Activated CD4-positive, CD25-positive, alpha-beta regulatory T cell treated with anti-CD3 and anti-CD28 coated beads, Interleukin-2, amount 50 U/mL, for 24 hours (primary cell): ENCODE measurements at places on chromosomes 4 and X.
A peak's percentile ranks its signal among the peaks of the same experiment; 100 is the strongest.

DNA sequence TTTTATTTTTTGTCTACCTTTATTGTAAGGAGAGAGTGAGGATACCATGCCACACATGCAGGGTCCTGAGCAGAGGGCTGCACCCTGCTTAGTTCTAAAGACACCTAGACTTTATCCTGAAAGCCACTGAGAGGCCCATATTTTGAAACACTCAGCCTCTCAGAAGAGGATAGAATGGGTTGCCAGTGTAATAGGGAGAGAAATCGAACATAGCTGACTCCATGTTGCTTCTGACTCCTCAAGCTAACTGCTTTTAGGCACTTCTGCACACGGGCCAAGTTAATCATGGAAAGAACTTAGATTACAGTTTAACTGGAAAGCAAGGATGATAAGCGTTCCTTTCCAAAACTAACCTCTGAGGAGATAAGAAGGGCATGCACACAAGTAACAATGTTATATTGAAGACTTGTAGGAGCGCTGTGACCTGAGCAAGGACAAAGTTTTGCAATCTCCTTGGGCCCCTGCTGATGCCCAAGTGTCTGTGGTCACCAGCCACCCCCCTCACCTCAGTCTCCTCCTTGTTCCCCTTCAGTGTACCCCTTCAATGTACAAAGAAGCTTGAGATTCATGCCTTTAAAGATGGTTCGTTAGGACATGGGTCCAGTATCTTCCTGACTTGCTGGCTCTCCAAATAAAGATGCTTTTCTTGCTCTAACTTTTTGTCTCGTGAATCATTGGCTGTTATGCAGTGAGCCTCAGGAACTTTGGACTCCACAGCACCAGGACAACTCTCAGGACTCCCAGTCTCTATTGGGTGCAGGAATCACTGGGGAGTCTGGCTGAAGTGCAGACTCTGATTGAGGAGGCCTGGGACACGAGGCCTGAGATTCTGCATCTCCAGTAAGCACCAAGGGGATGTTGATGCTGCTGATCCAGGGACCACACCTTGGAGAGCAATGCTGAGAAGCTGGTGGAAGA is 25.4 kb upstream of the CD99 start:
- ATAC-seq: no peak

GRCh38 chr4:31655328-31655727 is 935.2 kb downstream of the PCDH7 start:
- no peak for ATAC-seq

GRCh38 chr4:65050786-65051185 is 619.5 kb downstream of the EPHA5 start:
- no peak for ATAC-seq

- no peak for ATAC-seq
These were observed 2.0 kb downstream of the SMIM14 start for GRCh38 chr4:39636531-39637184.

DNA sequence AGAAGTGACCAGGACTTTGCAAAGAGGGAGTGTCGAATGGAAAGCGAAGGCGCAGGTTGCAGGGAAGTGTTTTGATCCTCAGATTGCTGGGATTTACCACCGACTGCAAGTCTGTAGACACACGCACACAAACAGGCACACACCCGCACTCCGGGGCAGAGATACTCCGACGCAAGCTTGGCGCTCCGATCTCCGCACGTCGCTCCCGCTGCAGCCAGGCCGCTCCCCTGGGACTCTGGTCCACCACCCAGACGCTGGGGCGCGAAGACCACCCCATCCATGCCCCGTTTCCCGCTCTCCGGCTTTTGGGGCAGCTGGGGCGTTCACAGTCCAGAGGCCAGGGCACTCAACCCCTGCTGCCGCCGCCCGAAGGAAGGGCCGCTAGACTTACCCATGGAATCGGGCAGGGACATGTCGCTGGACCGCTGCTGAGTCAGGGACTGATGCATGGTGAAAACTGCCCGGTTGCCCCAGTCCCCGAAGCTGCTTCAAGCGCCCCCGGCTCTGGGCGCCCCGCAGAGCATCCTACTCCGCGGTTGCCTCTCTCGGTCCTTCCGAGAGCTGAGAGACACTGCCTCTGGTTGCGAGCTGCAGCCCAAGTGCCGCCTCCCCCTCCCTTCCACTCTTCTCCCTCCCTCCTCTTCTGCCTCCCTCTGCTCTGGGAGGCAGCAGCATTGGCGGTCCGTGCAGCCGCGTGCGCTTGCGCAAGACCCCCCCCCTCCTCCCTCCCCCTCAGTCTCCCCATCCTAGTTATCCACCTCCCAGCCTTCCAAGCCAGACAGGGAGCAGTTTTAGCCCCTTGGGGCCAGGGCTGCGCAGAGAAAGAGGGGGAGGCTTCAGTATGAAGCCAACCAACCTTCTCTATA is at the start of gene TMEM255A:
TSS of gene TMEM255A (minus strand) at position 601 of the 866 bp plus-strand sequence. CDS start at position 449, 152 bp downstream.
- ATAC-seq: no peak

DNA sequence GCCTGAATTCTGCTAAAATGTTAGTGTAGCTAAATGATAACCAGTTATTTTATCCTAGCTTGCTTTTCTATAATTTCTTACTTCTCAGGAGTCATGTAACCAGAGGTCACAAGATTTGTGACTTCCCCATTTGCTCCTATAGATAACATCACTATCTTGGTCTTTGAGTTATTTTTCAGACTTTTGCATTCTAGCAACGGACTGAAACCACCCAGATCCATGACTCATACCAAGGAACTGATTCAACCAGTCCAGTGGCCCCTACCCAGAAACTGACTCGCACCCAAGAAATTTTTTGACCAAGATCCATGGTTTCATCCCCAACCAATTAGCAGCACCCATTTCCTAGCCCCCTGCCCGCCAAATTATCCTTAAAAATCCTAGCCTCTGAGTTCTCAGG is 50.0 kb downstream of the IQCM start:
- no peak for ATAC-seq

GRCh38 chrX:39451046-39451445 is 646.7 kb downstream of the BCOR start:
- ATAC-seq: no peak

DNA sequence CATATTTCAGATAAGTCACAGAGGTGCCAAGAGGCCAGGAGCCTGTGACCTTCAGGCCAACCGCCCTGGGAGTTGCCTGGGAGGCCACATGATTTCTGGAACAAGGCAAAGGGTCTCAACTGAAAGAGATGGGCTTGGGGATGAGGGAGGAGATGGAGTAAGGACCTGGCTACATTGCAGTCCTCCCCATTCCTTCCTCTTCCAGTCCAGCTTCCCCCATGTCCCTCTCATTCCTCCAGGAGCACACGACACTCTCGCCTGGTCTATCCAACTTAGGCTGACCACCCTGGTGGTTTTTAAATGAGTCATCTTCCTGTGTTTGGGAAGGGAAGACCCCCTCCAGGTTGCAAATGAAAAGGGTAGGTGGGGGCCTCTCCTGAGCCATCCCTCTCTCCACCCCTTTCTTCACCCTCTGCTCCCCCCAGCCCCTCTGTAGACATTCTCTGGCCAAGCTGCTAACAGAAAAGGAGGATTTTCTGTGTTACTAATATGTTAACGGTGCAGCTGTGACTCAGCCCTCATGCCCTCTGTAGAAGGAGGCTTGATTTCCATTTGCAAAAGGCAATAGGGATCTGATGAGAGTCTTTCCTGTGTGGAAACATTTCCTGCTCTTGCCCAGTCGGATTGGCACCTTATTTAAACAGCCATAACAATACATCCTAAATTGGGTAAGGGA is 79.2 kb downstream of the RTL5 start:
- ATAC-seq: no peak

DNA sequence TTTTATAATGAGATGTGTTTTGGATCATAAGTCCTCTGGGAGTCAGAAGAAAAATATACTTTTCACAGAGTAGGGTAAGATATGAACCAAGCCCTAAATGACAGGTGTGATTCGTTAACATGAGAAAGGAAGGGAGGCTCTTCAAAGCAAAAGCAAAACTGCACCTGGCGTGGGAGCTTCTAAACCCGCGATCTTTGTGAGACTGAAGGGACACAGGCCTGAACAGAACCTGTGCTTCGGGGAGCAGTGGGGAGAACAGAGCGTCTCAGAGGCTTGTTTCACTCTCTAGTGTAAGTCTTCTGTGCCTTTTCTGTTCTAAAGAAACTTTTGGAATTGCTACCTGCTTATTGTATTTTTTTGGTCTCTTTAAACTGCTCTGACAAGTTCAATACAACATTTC is 30.2 kb upstream of the CYP4V2 start:
- ATAC-seq: peak; percentile 71

GRCh38 chr4:85956293-85956945 is 403.4 kb downstream of the MAPK10 start:
- ATAC-seq: no peak

- ATAC-seq: no peak
These were observed 57.8 kb downstream of the KIAA0232 start for GRCh38 chr4:6840062-6840976.

DNA sequence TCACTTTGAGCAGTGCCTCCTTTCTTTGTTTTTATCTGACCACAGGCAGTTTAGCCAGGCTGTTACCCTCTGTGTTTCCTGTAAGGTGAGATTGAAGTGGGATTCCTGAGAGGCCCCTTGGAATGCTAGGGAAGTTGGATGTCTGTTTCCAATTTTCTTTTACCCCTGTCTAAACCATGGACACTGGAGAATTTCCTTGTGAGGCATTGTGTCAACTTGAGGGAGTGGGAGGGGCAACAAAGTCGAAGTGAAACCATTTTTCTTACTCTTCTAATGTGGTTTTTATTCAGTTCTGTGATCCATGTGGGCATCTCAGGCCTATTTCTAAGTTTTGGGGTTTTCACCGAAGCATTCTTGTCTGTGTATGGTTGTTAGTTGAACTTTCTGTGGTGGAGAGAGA is 296.1 kb upstream of the UGT8 start:
- no peak for ATAC-seq

- no peak for ATAC-seq
These were observed 27.4 kb downstream of the GBA3 start for GRCh38 chr4:22720091-22720490.

GRCh38 chr4:19711871-19712270 is 539.8 kb upstream of the SLIT2 start:
- no peak for ATAC-seq

GRCh38 chr4:2928242-2929176 is 34.7 kb downstream of the NOP14 start:
- no peak for ATAC-seq

GRCh38 chrX:38371641-38372040 is 19.2 kb downstream of the OTC start:
- ATAC-seq: no peak

DNA sequence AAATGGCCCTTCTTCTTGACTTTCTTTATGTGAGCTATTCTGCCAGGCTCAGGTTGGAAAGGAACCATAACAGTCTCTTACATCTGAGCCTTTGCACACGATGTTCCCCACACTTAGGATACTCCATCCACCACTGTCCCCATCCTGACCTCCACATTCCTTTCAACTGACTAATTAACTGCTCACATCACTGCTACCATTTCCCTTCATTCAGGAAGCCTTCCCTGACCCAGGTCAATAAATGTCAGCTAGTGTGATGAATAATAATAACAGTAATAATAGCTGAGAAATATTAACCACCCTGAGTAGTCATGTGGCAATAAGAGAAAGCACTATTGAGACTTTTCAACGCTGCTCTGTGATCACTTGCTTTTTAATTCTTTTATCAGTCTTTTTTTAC is 291.7 kb downstream of the KCNIP4 start:
- no peak for ATAC-seq

- ATAC-seq: no peak
These were observed 637.8 kb downstream of the BCOR start for GRCh38 chrX:39459952-39460351.

DNA sequence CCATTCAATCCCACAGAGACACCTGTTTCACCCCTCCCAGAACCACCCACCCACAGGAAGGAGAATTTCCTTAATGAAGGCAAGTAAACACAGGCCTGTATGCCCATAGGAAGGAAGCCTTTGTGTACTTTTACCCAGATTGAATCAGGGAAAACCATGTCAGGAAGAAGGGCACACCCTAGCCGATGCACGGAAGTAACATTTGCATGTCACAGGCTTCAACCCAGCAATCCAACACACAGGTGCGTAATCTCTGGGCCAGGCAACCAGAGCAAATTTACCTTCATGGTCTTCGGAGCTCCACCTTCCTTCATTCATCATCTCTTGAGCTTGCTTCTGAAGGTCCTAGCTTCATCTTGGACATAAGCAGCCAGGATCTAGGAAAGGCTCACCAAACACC is 206.3 kb downstream of the SHROOM3 start:
- no peak for ATAC-seq

GRCh38 chrX:117990438-117990837 is 126.2 kb downstream of the KLHL13 start:
- no peak for ATAC-seq

- ATAC-seq: no peak
These were observed 13.7 kb upstream of the ZBTB33 start for GRCh38 chrX:120236687-120237479.

- peak; percentile 80 for ATAC-seq
These were observed 58.5 kb downstream of the TSC22D3 start for GRCh38 chrX:107716816-107717700.

DNA sequence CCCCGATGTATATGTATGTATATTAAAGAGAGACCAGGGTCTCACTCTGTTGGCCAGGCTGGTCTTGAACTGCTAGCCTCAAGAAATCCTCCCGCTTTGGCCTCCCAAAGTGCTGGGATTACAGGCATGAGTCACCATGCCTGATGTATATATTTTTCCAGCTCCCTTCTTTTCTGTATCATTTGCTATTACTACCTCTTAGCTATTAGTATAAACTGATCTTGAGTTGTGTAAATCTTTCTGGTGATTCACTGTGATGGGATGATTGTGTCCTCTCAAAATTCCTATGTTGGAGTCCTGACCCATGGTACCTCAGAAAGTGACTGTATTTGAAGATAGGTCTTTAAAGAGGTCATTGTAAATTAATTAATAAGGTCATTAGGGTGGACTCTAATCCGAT is 53.1 kb downstream of the HPRT1 start:
- no peak for ATAC-seq

DNA sequence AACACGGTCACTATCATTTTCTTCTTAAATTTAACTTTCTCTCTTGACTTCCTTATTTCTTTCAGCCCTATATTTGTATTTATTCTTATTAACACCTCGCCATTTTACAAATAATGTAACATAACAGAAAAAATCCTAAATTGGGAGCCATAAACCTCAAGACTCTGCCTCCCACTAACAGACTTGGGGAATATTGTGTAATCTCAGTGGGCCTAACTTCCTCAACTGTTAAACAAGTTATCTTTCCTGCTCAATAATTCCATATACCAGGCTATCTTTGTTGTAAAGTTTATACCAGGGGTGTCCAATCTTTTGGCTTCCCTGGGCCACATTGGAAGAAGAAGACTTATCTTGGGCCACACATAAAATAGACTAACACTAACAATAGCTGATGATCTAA is 26.2 kb downstream of the PRSS12 start:
- ATAC-seq: no peak
